ENCODE measurements at places on chromosomes 1 and 21. TPM values are rescaled to one million over a fixed set of nuclear protein-coding genes. Genes with fewer than 3 reads are reported as not detected.

DNA sequence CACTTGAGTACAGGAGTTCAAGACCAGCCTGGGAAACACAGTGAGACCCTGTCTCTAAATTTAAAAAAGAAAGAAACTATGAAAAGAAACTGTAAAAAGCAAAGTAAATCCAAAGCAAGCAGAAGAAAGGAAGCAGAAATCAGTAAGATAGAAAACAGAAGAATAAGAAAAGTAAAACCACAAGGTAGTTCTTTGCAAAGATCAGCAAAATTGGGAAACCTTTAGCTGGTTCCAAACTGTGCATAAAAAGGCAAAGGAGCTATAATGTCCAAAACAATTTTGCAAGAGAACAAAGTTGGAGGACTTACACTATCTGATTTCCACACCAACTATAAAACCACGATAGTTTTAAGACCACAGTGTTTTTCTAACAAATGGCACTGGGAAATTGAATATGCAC, 218.8 kb downstream of the RPS6KC1 start:
- no peak overlapping the region for H3K4me3 ChIP-seq
- peaks cover 27% of the 10 kb centered on the region for H3K36me3 ChIP-seq
- no peak overlapping the region for H3K27ac ChIP-seq
- no peaks in the 10 kb centered on the region for H3K27me3 ChIP-seq

- no peak for DNase-seq
- H3K4me3 ChIP-seq, result no peak overlapping the region
- H3K27me3 ChIP-seq, result no peaks in the 10 kb centered on the region
- peaks cover 21% of the 10 kb centered on the region for H3K4me1 ChIP-seq
- H3K27ac ChIP-seq, result peak overlapping the region; percentile 72
- H3K36me3 ChIP-seq, result no peaks in the 10 kb centered on the region
Measured at GRCh38 chr1:212635141-212635631, 26.6 kb downstream of the ATF3 start.

Gene GNG12
- 61.0 TPM for polyA plus RNA-seq

Gene AMPD1
- not detected for polyA plus RNA-seq

- H3K4me1 ChIP-seq, result no peaks in the 10 kb centered on the region
- no peaks in the 10 kb centered on the region for H3K27me3 ChIP-seq
- H3K4me3 ChIP-seq, result no peak overlapping the region
- H3K36me3 ChIP-seq, result no peaks in the 10 kb centered on the region
- DNase-seq, result peak; percentile 85
- H3K27ac ChIP-seq, result no peak overlapping the region
Measured at GRCh38 chr1:76336931-76337371, 262.4 kb downstream of the ST6GALNAC3 start.
